GM06990 (cell line): ENCODE measurements at places on chromosomes 16 and 17.

- DNase-seq: no peak
These were observed 127.0 kb downstream of the RBFOX3 start for GRCh38 chr17:79483842-79484241.

DNA sequence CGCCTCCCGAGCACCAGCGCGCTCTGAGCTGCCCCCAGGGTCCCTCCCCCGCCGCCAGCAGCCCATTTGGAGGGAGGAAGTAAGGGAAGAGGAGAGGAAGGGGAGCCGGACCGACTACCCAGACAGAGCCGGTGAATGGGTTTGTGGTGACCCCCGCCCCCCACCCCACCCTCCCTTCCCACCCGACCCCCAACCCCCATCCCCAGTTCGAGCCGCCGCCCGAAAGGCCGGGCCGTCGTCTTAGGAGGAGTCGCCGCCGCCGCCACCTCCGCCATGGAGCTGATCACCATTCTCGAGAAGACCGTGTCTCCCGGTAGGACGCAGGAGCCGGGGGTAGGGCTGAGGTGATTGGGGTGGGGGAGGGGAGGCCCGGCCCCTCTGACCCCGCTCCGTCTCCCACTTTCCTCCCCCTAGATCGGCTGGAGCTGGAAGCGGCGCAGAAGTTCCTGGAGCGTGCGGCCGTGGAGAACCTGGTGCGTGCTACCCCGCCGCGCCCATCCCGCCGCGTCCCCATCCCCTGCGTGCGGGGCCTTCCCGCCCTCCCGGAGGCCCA is 329 bp downstream of the KPNB1 start:
- DNase-seq: no peak

GRCh38 chr17:33459078-33459940 is 166.2 kb upstream of the ASIC2 start:
- DNase-seq: peak; percentile 69

DNA sequence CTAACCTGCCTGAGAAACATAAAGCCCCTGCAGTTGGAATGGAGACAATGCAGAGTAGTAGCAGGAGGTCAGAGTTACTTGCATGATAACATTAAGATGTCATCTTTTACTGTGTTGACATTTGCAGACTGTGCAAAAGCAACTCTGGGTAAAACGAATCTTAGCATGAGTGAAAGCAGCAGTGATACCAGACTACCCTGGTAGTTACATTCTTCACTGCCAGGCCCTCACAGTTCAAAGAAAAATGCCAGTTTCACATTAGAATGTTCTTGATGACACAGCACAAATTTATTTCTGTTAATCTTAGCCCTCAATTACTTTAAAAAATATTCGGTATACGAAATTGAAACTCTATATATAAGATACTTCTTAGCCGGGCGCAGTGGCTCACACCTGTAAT is 12.2 kb downstream of the MPHOSPH6 start:
- no peak for DNase-seq

GRCh38 chr17:81380131-81380530 is 15.1 kb upstream of the BAHCC1 start:
- DNase-seq: no peak

DNA sequence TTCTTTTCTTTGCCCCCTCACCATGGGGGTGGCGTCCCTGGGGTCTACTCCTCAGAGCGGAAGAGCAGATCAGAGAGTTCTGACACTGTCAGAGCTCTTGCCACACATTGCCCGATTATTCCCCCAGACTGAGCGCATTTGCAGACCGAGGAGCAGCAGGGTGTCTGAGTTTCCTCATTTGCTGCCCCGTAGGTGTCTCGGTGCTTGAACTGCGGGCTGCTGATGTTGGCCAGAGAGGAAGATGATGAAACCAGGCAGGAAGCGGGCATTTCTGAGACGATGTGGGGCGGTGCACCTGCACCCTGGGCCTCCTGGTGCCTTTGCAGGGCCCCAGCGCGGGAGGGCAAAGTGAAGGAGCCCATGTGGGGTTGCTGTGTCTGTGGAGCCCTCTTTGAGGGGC is 55.2 kb downstream of the ARSG start:
- peak; percentile 72 for DNase-seq

DNA sequence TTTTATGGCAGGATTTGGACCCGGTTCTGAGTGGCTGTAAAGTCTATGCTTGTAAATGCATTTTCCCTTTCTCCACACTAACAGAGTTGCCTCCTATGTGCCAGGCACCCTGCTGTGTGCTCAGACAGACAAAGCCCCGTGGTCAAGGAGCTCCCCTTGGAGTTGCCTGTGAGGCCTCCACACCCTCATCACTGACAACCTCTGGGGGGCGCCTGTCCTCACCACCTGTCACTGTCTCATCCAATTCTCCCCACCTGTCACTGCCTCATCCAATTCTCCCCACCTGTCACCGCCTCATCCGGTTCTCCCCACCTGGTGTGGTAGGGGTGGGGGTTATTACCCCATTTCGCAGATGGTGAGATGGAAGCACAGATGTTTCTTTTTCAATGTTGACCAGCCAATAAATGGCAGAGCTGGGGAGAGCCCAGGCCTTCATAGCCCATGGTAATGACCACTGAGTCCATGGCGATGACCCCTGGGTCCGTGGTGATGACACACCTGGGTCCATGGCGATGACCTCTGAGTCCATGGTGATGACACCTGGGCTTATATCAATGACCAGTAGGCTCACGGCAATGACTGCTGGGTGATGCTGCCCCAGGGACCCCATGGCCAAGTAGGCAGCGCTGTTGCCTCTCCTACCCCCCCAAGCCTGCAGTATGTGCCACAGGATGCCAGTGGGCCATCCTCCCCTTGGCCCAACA is 150.1 kb downstream of the IRF8 start:
- DNase-seq: no peak

- DNase-seq: no peak
These were observed 30.1 kb downstream of the CCL4 start for GRCh38 chr17:36133602-36134236.

- no peak for DNase-seq
These were observed 17.7 kb downstream of the NAA60 start for GRCh38 chr16:3461151-3461550.

DNA sequence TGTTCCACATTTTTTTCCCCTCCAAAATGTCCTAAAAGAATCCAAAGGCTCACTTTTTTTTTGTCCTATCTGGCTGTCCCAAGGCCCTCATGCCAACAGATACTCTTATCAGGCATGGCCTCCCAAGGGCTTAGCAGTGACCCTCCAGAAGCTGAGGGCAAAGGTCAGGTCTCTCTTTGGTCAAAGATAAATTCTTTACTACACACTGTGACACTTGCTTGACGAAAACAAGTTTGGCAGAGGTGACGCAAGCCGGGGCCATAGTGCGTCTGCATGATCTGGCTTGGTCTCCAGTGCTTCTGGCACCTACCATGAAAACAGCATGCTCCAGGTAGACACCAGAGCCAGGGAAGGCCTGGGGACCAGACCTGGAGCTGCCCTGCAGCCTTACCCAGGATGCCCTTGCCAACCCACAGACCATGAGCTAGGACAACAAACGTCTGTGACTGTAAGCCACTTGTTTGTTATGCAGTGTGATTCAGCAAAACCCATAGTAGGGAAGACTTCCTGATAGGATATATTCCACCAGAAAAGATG is 48.5 kb upstream of the IRF8 start:
- no peak for DNase-seq

DNA sequence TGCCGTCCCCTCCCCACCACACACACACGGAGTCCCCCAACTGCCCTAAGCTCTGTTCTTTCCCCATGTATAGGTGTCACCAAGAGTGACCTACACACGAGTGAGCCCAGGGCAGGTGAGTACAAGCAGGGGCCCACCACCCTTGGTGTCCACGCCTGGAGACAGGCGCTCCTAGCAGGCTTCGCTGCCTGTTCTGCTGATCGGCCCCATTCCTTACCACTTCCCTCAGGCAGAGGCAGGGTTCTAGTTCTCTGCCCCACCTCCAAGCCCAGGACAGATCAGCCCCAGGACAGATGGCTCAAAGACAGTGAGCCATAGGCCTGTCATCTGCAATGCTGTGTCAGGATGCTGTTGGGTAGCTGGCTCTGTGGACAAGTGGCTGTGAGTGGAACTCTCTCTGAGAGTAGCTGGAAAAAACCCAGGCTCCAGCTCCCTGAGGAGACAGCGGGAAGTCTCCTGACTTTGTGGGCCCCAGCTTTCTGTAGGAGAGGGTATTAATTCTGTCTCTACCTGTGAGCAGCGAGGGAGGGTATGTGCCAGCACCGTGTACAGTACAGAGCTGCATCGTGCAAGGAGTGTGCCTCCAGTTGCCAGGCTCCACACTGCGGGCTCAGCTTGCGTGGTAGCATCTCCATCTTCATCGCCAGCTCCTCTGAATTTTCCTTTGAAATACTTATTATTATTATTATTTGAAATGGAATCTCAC is 897 bp downstream of the TP53I13 start:
- DNase-seq: no peak

DNA sequence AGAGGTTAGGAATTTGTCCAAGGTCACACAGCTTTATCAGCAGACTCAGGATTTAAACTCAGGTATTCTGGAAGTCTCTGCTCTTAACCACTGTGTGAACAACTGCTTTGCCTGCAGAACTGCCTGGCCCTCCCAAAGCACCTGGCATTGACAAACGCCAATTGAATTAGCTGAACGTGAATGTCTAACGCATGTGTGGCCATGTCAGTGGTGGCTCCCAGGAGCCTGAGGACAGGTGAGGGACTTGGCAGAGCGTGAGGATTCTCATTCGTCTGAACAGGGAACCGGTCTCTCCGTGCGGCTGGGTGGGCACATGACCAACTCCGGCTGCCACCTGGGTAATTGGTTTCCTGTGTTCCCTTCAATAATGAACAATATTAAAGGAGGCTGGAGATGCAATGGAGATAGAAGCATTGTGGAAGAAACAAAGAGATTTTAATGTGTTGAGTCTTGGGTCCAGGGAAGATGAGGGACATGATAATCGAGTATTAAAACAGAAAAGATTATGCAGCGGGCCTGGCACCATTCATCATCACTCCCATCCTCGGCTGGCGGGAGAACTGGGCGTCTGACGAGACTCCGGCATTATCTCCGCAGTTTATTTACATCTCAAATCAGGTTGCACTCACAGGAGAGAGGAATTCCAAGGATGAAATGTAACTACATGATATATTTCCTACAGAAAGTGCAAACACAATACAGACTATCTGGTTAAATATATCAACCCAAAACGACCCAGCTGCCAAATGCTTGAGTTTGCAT is 113.5 kb downstream of the NPIPB5 start:
- no peak for DNase-seq

GRCh38 chr17:74779501-74779900 is 3.4 kb upstream of the NAT9 start:
- no peak for DNase-seq

GRCh38 chr16:25014500-25015147 is 545 bp downstream of the ARHGAP17 start:
- DNase-seq: no peak

- no peak for DNase-seq
These were observed 2.9 kb upstream of the SYT17 start for GRCh38 chr16:19165101-19165500.

GRCh38 chr17:62572888-62573401 is 54.5 kb upstream of the MRC2 start:
- no peak for DNase-seq

- no peak for DNase-seq
These were observed 28.2 kb downstream of the ANKFY1 start for GRCh38 chr17:4235372-4236279.

DNA sequence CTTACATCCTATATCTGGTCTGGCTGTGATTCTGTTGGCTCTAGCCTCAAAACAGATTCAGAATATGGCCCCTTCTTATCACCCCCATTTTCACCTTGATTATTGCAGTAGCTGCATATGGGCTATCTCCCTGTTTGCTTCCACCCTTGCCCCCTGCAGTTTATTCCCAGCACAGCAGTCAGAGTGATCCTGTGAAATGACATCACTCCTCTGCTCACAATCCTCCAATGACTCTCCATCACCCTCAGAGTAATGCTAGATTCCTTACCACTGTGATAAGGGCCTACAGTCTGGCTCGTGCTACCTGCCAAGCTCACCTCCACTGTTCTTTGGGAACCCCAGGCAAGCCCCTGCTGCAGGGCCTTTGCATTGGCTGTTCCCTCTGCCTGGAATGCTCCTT is 92.5 kb downstream of the ASIC2 start:
- no peak for DNase-seq

- no peak for DNase-seq
These were observed 12.2 kb upstream of the CDIPT start for GRCh38 chr16:29875206-29875605.

- DNase-seq: peak; percentile 37
These were observed 8.1 kb upstream of the ATP2A3 start for GRCh38 chr17:3972281-3972731.

GRCh38 chr16:79772048-79772447 is 171.5 kb upstream of the MAF start:
- no peak for DNase-seq

DNA sequence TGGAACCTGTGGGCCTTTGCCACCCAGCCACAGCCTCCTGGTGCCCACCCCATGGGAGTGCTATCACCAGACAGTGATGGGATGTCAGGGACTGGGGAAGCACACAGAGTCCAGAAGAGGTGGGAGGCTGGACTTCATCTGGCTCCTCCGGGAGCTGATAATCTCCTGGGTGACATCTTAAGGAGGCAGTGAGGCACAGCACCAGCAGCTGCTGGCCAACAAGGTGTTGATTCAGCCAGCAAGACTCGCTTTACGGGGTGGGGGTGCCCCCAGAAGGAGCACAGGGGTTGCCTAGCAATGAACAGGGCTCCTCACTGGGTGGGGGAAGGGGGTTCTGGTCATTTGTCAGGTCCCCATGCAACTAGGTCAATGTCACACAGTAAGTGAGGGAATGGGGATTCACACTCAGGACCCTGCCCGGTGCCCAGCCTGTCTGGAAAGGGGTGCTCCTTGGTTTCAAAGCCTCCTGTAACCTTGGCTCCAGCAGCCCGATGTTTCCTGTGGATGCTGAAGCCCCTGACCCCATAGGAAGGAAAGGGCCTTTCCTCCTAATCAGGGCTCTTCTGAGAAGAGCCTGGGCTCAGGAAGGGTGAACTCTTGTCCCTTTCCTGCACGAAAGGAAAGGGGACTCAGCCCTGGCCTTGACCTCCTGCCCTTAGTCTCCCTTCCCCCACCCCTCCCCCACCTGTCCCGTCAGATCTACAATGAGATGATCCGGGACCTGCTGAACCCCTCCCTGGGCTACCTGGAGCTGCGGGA is 17.7 kb downstream of the KIF19 start:
- DNase-seq: no peak

- no peak for DNase-seq
These were observed 14.2 kb downstream of the CTRB2 start for GRCh38 chr16:75192606-75193264.

DNA sequence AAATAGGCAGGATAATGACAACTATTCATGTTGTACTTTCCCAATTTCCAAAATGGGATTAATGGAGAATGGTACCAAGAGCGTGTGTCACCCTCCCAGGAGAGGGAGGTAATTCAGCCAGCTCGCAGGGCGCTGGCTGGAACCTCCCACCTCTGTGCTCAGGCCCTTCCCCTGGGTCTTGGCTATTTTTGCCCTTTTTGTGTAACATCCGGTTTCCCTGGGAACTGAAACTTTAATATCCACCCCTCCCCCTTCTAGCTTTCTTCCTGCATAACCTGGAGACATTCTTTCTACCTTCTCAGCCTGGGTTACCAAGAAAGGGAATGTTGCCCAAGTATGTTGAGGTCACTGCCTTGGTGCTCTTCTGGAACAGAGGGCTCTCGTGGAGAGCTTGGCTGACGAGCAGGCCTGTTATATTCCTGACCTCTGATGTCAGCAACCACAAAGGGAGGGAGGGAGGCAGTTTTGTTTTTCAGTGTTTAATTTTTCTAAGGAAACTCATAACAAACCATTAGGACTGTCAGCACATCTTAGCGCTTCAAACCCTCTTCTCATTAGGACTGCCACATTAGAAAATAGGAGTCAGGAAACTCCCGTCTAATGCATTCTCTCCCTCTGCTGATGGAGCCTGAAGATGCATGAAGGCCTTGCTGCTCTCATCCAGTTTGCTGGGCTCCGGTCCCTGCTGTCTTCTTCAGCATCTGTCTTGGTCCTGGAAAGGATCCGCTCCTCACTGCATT is 25.6 kb downstream of the ITGB3 start:
- peak; percentile 75 for DNase-seq
